ENCODE measurements at places on chromosomes 12 and 14.

- peak; percentile 10 for DNase-seq
Observed at GRCh38 chr12:89507015-89507824, 17.4 kb downstream of the GALNT4 start.

- DNase-seq = no peak
Observed at GRCh38 chr12:28539691-28540323, 349.6 kb downstream of the CCDC91 start.

DNA sequence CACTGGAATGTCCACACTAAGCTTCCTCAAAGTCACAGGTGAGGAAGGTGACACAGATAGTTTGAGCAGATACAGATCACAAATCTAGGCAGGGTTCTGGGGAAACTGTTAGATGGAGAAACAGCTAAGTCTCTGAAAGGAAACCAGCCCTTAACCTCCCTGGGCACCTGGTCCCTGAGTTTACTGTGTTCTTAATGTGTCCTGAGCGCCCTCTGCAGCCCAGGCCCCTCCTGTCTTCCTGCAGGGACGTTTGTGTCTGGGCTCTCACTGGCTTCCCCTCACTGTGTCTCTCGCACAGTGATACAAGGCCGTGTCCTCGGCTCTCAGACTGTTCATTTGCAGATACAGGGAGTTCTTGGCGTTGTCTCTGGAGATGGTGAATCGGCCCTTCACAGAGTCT lies 684.3 kb downstream of the TMEM121 start:
- DNase-seq = no peak

- DNase-seq = no peak
Observed at GRCh38 chr12:123720141-123720814, 8.1 kb downstream of the ATP6V0A2 start.

DNA sequence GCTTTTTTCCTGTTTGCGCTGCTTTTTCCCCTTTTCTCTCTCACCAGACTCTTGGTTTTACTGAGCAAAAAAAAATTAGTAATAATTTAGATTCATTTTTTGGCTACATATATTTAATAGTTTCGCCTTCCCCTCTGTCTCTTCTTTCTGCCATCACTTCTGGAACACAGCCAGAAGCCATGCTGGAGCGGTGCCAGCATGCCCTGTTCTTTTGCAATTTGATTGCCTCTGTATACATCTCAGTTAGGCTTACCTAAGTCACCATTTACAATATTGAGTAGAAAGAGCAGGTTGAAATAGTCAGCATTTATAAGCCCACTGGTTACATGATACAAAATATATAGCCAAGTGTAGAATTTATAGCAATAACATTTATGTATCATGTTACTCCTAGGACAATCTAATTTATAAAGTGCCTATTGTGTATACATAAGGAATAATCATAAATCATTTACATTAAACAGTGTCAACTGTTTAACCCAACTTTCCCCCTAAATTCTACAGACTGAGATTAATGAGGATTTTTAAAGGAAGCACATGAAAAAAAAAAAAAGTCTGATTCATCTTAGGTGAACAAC lies 413.8 kb upstream of the SOX5 start:
- no peak for DNase-seq

DNA sequence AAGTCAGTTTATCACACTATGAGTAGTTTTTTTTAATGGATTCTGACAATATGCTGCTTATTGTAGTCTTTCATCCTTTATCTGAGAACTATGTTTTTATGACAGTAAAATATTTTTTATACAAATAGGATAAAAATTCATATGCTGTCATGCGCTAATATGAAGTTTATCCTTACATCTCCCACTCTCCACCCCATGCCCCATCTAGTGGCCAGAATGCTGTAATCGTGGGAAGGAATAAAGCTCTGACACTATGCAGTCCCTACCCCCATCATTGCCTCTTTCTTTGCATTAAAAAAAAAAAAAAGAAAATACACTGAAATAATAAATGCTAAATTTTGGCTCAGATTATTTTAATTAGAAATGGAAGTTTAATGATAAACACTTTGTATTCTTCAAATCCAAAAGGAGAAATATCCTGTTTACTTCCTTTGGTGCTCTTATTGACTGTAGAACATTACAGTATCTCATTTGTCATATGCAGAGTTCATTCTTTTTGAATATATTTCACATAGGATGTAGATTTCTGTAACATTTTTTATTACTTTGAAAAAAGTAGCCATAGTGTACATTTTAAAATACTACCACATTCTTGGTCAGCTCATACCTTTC lies 145.9 kb upstream of the SLCO1C1 start:
- peak; percentile 21 for DNase-seq

DNA sequence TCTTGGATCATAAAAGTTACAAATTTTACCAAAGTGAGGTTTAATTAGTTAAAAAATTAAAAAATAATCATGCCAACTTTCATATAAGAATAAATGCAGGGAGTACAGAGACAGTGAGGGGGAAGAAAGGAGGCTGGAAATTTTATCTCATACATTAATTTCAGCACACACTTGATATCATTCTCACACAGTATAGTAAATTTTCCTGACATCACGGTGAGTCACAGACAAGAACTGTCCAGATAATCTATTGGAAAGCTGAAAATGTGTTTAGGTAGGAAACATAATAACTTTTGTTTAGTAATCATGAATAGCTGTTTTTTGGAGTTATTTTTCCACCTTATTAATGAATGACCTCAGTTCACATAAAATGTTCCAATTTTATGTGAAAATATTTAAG lies 1204.8 kb downstream of the GALC start:
- DNase-seq = no peak

DNA sequence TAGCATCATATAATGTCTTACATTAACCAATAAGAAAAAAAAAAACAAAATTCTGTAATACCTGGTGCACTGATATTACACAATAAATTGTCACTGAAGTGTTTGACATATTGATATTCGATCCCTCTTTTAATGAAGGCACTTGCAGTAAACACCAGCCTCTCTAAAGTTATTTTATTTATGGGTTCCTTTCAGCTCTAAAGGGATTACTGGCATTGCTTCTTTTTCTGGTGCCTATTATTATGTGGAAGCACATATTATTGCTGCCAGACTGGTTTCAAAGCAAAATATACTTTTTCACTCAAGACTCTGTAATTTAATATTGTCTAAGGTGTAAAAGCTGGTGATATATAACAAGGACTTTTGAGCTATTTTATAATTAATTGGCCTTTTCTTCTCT lies 1090.5 kb downstream of the TRHDE start:
- no peak for DNase-seq

- no peak for DNase-seq
Observed at GRCh38 chr12:67920413-67920812, 68.8 kb upstream of the IFNG-AS1 start.

GRCh38 chr12:58961906-58962305 lies 41.6 kb upstream of the LRIG3 start:
- no peak for DNase-seq

DNA sequence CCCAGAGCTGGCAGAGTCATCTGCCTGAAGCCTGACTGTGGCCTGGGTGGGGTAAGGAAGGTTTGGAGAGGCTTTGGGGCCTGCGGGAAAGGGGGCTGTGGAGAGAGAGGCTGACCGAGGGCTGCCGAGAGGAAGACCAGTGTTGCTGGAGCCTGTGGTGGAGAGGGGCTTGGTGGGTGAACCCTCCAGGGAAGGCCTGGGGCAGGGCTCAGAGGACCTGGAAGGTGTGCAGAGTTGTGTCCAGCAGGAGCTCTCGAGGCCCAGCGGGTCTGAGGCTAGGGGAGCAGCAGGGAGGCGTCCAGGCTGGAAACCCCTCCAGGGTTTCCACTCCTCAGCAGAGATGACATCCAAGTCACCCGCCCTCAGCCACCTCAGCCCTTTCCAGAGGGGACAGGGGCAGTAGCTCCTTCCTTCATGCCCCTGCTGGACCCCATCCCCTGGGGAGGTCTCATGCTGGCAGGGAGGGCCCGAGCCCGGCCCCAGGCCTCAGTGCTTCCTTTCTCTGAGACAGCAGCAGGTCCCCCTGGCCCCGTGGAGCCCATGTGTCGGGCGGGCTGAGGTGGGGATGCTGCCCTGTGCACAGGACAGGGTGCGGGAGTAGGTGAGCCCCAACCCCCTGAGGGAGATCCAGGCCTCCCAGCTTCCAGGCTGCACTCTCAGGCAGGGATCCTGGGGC lies 8.4 kb downstream of the CEP170B start:
- no peak for DNase-seq

- DNase-seq = no peak
Observed at GRCh38 chr14:24070285-24071143, 848 bp upstream of the CPNE6 start.

- no peak for DNase-seq
Observed at GRCh38 chr14:85319101-85319500, 210.8 kb upstream of the FLRT2 start.

DNA sequence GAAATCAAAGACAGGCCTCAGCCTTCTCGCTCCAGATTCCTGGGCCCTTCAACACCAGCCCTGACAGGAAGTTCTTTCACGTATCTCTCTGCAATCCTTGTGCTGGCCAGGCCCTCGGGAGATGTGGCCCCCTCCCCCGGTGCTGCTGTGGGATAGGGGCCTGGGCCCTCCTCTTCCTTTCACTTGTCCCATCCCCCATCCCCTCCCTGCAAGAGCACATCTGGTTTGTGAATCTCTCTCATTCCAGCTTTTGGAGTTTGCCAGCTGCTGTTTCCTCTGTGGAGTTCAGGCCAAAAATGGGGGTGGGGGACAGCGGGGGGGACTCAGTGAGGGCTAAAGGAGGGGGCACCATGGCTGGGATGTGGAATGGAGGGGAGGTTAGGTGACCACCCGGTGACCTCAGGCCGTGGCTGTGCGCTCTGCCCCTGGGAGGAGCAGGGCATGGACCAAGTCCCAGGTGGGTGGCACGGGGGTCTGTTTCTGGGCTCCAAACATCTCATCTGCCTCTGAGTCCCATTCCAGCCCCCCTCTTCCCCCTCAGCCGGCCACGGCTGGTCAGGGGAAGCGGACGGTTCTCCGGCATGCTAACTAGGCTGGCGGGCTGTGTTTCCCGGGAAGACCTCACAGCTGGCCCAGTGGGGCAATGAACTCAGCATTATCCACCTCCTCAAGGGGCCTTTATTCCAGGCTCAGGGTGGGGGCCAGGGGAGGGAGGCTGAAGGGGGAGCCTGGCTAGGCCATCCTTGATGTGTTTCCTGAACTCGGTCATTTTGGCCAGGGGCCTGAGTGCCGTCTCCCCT lies 7.4 kb downstream of the LRP1 start:
- peak; percentile 65 for DNase-seq

DNA sequence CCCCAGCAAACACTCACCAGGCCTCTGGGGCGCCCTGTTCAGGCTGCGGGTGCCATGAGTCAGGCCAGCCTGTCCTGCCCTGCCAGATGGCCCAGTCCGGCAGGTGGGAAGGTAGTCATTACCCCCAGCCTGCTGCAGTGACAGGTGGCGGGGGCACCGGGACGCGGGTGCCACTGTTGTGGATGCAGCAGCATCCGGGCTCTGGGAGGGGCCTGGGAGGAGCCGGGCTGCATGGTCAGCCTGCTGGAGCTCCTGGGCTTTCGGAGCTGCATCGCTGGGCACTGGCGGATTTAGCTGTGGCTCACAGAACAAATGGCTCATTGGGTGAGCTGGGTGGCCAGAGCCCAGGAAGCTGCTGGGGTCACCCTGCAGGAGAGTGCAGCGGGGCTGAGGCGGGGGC lies 13.5 kb downstream of the CEP170B start:
- no peak for DNase-seq

DNA sequence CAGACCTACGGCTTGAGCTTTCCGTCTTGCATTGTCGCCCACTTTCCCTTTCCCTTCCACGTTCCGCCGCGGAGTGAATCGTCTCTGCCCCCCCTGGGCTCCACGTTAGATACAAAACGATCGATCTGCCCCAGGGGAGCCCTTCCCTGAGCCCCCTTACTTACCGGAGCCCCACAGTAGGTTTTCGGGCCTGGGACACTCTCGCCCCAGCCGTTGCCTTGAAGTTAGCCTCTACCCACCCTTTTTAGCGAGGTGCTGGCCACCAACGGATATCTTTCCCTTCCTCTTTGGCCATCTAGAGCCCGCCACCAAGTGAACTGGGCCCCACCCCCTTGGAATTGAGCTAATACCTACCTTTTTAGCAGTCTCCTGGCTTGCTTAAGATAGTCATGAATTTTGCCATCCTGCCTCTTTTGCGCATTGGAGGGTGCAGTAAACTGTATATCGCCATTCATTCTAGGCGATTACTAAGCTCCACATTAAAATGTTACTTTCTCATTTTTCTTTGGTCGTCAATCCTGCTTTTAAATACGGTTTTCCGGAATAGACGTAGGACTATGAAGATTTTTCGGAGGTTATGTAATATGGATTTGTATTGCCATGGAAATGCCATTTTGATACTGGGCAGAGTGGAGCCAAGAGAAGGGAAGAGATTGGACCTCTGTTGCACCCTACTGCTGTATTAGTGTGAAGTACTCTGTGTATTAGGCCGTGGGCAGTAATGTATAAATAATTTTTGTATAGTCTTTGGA lies 764 bp downstream of the RBM25 start:
- peak; percentile 48 for DNase-seq
